ENCODE measurements at places on chromosomes 13 and 19.

DNA sequence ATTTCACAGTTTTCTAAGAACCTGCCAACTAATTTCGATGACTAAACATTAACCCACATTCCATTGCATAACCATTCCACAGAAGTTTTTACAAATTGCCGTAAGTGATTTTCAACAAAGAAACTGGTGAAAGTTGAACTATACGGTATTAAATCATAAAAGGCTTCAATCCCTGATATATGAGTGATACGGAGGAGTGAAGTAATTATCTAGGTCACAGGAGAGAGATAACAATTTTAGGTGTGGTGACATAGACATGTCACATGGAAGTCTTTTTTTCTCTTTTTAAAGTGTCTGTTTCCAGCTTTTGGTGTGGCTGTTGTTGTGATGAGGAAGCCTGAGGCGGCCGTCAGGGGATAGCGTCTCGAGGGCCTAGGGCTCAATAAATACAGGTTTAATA lies 29.4 kb downstream of the TBC1D4 start:
- DNase-seq, result no peak

DNA sequence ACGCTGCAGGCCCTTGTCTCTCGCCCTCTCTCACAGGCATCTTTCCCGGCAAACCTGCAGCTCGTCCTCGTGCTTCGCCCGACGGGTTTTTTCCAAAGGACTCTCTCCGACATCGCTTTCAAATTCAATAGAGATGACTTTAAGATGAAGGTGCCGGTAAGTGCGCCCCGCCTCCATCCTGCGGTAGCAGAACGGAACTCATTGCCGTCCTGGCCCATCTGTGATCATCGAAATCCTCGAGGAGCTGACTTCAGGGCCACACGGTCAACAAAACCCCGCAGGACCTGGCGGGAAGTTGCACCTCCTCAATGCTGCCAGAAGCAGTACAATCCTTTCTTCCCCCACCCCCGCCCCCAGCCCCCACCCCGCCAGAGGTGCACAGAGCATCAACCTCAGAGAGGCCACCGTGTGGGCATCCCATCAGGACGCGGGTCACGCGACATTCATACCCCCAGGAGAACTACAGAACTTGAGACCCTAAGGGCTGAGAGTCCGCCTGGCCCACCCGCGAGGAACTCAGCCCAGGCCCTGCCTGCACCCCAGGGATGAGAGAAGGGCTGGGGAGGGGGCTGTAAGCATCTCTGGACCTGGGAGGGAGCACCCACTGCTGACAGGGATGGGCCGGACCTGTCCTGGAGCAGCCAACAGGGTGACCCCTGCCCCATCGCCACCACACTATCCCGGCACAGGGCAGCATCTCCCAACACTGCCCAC lies 44.9 kb upstream of the F7 start:
- no peak for DNase-seq

- DNase-seq, result no peak
These were observed 3.0 kb downstream of the SBK3 start for GRCh38 chr19:55542292-55542855.

DNA sequence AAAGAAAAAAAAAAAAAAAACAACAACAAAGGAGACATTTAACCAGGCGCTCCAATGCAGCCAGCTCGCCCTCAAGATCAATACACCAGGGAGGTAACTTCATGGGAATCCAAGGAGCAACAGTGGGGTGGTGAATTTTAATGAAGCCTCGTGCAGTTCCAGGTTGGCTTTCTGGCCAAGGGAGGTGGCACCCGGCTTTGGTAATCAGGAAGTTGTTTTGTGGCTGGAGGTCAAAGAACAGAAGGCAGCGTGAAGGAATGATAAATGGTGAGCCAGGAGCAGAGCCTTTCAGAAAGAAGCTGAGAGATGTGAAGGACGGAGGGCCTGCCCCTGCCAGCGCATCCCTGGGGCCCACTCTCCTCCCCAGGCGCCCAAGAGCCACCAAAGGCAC lies 188.2 kb upstream of the TSC22D1 start:
- peak; percentile 80 for DNase-seq

DNA sequence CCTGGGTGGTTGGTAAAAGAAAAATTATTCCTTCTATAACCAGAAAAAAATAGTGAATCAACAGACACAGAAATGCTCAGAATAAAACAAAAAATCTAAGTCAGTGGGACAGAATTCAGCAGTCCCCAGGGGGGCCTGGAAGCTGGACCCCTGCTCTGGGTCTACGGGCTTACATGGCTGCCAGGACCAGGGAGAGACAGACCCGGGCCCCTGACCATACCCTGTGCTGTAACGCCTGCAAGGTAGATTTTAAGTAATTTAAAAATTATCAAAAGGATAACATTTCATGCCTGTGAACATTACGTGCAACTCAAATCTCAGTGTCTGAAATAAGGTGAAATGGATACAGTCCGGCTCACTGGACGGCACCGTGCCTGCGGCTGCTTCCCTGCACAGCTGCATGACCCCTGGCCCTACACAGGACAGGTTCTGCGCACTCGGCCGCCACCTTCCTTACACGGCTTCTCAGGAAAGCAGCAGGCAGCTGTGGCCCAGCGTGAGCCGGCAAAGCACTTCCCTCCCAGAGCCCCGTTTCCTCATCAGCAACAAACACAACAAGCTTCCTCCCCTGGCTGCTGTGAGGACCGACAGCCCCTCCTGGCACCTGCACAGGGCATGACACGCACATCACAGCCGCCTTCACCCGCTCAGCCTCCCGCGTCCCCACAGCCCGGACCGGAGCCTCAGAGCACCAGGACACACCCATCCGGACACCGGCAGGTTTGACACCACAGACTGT lies 22.2 kb downstream of the RASA3 start:
- DNase-seq, result no peak

DNA sequence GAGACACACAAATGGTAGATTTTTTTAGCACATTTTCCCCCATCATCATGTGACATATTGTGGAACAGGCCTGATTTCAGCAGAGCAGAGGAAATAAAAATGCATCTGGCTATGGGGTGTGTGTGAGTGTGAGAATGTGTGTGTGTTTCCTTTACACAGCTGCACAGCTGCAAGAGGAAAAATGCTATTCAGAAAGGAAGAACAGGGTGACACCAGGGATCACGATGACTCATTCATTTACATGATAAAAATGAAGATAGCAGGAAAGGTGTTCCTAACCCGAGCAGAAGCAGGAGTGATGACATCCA lies 469.5 kb upstream of the TSHZ3 start:
- no peak for DNase-seq

- DNase-seq, result no peak
These were observed 126.1 kb upstream of the SOX1 start for GRCh38 chr13:111940892-111941291.

GRCh38 chr19:11242864-11243797 lies 3.7 kb downstream of the ANGPTL8 start:
- DNase-seq, result peak; percentile 78

DNA sequence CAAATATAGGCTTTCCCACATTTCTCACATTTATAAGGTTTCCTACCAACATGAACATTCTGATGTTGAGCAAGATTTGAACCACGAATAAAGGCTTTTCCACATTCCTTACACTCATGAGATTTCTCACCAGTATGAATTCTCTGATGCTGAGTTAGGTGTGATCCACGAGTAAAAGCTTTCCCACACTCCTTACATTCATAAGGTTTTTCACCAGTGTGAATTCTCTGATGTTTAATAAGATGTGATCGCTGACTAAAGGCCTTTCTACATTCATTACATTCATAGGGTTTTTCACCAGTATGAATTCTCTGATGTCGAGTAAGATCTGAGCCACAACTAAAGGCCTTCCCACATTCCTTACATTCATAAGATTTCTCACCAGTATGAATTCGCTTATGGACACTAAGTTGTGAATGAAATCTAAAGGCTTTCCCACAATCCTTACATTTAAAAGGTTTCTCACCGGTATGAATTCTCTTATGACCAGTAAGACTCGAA lies 19.0 kb downstream of the ZNF790 start:
- DNase-seq, result no peak

DNA sequence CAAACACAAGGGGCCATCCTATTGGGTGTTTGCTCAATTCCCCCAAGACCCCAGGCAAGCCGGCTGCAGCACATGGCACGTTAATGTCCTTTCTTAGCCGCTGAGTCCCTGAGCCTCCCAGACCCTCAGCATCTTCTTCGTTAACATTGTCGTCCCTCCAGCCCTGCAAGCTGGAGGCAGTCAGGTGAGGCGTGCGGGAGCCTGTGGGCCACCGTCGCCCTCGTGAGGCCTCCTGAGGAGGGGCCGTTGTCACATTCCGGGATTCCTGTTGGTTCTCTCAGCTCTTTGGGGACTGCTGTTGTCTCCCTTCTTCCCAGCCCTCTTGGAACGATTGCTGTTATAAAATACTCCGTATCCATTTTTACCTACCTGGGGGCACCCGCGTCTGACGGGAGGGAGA lies 140.6 kb downstream of the KDM4B start:
- DNase-seq, result no peak

- DNase-seq, result no peak
These were observed 153.7 kb downstream of the PCDH20 start for GRCh38 chr13:61261746-61262472.

DNA sequence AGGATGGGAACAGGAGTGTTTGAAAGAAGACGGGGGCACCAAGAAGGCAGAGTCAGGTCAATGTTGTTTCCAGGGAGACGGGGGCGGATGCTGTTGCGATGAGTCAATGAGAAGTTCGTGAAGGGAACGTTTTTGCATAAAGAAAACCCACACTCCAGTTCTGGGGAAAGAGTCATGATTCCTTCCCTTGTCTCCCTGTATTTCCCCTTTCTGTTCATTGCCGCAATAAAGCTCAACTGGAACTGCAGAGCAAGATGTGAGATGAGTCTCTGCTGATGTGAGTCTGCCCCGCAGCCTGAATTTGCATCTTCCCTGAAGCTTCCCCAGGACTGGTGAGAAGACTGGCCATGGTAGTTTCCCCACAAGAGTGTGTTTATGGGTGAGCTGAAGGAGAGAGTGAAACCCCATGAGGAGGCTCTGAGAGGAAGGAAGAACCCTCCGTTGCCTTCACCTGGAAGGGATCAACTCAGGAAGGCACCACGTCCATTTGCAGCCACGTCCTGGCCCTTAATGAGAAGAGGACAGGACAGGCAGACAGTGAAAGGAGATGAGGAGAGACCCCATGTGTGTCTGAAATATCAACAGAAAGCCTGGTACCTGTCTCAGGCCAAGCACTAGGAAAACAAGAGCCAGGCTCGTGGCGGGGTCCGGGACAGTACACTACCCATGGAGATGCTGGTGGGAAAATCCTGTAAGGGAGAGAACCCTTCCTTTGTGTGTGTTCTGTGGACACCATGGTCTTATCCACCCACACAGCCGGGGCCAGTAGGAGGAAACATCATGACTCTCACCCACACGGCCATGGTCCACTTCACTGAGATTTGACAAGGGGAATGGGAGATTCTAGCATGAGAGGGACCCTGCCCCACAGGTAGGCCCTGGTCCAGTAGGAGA lies 13.7 kb downstream of the LILRA1 start:
- DNase-seq, result no peak

- no peak for DNase-seq
These were observed 53.5 kb downstream of the COL4A2 start for GRCh38 chr13:110360598-110360997.

- no peak for DNase-seq
These were observed 9.0 kb upstream of the DLL3 start for GRCh38 chr19:39489756-39490155.

- no peak for DNase-seq
These were observed 324.0 kb upstream of the SPRY2 start for GRCh38 chr13:80664950-80665349.

GRCh38 chr13:114097893-114098688 lies 34.3 kb downstream of the RASA3 start:
- DNase-seq, result no peak

GRCh38 chr19:18438331-18439024 lies 545 bp upstream of the ISYNA1 start:
- no peak for DNase-seq

DNA sequence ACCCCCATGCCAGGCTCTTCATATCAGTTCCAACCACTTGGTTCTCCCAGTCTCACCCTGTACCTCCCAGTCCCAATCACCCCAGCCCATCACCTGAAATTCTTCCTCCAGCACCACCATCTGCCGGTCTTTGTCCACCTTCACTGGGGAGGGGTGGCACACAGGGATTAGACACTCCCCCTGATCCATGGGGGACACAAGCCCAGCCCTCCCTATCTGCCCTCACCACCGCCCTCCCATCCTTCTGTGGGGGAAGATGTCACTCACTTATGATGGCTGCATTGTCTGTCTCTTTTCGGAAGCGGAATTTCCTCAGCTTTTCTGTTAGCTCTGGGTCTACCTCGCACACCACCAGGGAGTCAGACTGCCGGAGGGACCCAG lies 685 bp downstream of the GMFG start:
- DNase-seq, result no peak

GRCh38 chr13:113458253-113459065 lies 5.2 kb upstream of the ADPRHL1 start:
- no peak for DNase-seq
